ENCODE measurements at places on chromosomes 1 and 21.

GRCh38 chr1:236287757-236288619, 6.2 kb upstream of the ERO1B start:
- peak; percentile 46 for DNase-seq

DNA sequence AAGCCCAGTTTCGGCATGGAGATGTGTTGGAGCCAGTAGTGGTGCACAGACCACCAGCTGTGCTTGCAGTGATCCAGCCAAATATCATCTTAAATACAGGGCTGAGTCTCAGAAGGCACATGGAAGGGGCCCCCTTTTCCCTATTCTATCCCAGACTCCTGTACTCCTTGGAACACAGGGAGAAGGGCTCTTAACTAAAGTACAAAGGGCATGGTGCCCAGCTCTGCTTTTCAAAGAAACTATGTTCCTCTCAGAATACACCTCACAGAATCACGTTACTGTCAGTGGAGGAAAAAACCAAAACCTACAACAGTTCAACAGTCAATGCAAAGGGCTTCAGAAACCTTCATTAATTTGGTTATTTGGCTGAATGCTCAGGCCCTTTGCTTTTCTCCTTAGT, 180.6 kb upstream of the C1orf105 start:
- DNase-seq = peak; percentile 22

GRCh38 chr1:195481293-195481692, 1126.9 kb downstream of the KCNT2 start:
- no peak for DNase-seq

DNA sequence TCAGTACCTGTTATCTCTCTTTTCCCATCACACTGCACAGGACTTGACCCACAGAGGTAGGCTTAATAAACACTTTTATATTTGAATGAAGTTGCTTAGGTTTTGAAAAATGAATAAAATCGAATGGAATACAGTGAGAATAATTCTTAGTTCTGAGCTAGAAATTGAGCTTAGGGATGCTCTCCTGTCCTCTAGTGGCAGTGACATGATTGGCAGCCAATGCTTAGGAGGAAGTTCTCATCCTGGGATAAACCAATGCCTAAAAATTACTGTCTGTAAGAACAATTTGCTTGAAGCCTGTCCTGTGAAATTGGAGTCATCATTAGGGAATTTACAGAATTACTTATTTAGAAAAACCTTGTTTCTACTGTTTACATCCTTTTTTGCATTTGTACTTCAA, 21.3 kb upstream of the CYP4X1 start:
- DNase-seq = no peak

DNA sequence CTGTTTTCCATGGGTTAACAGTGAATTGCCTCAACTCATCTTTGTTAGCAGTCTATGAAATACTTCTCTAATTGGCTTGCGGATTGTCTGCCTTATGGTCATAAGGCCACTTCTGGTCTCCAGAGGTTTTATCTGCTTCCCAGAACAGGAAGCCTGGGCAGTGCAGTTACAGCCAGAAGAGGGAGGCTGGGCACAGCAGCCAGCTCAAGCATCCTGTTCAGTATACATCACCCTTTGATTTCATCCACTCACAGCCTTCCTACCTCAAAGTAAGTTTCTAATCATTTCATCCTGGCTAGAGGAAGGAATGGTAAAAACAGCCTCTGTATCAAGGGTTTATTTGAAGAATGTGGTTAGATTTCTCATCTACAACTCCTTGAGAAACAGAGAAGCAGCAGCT, 311.5 kb upstream of the DEPDC1 start:
- DNase-seq = no peak

DNA sequence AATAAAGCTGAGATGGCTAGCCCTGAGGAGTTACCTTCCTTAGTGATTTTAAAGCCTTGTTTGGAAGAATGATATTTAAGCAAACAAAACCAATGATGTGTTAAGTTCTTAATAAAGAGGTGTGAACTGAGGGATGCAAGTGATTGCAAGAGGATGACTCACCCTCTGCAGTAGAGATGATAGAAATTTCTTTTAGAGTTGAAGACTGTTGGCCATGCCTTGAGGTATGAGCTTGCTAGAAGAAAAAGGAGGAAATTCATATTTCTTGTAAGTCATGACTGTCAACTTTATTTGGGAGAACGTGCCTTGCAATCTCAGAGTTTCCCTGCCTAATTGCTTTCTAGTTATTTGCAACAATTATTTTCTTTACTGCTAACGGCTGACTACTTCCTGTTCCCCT, 94.7 kb downstream of the PLA2G4A start:
- DNase-seq = no peak

GRCh38 chr1:17538428-17539117, 925 bp upstream of the ARHGEF10L start:
- peak; percentile 89 for DNase-seq

- no peak for DNase-seq
These were observed 882.4 kb upstream of the ADGRL2 start for GRCh38 chr1:80918380-80918779.

DNA sequence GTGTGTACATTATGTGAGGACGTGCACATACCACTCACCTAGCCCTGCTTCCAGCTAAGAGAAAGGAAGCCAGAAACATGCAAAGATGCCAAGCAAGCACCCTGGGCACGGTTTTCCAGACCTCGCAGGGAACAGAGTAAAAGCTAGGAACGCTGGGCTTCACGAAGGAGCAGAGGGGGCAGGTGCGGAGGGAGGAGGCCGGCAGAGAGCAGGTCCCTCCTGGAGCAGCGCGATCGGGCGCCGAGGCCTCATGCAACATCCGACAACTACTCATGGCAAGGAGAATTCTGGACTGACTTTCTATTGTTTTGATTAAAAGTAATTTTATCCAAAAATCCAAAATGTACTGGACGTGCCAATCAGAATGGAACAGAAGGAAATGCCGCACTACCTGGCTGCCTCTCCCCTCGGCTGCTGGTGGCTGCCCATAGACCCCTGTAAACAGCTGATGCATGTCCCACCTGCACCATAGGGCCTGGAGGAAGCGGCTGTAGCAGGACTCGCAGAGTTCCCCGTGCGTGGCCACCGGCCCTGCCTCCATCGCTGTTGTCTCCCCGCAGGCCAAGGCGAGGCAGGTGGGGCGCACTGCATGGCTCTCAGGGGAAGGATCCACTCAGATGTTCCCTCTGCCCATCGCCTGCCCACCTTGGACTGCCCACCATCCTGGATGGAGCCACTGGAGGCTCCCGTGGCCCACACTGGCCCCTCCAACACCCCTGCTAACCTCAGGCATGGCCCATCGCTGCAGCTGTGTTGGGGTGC, 93.5 kb downstream of the WDR4 start:
- no peak for DNase-seq

GRCh38 chr21:42478504-42478903, 17.5 kb downstream of the RSPH1 start:
- no peak for DNase-seq

DNA sequence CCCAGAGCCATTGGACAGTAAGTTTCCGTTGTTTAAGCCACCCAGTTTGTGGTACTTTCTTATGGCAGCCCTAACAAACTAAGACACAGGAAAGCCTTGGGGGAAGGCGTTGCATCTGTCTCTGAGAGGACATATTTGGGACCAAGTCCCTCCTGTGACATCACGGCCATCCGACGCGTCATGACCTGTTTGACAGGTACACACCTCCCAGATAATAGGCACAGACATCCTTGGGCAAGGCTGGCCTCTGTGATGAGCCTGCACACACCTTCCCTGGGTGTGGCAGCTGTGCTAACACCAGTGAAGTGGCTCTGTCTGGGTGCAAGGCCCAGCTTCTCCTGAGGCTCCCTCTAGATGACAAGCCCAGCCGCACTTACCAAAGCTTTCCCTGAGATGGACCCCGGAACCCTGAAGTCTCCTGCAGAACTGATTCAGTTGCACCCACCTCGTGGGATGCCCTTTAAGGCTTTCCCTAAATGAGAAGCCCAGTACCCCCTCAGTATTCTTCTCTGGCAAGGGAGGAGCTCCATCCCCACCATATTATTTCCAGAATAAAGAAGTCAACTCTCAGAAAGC, 136.5 kb downstream of the ZSCAN20 start:
- DNase-seq = no peak

DNA sequence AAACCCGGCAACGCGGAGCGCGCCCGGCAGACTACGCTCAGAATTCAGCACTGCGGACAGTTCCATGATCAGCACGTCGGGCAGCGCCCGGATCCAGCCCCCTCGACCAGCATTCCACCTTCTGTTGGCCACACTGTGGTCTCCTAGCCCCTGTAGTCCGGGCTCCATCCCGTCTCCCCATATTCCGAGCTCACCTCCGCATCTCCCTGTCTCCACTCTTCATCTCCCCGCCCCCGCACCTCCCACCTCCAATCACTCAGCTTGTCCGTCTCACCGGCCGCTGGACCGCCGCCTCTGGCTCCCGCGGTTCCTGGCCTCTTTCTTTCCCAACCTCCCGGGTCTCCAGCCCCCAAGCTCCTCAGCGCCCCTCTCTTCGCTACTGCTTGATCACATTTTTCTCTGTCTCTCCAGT, 500 bp downstream of the EPHA10 start:
- peak; percentile 56 for DNase-seq

Measured in NCI-H1417 (cell line).